ENCODE measurements at places on chromosomes 5 and 9. TPM values are rescaled to one million over a fixed set of nuclear protein-coding genes. Genes with fewer than 3 reads are reported as not detected.

The IFNK gene
- not detected for total RNA-seq

The FAM151B gene
- total RNA-seq = 1.8 TPM

The FBP2 gene
- total RNA-seq = not detected

The KIF12 gene
- 2.0 TPM for total RNA-seq

The LCN1 gene
- not detected for total RNA-seq

The RASGRF2 gene
- total RNA-seq = 2.1 TPM

The DAB2 gene
- total RNA-seq = 10.6 TPM

The GGTA1 gene
- not detected for total RNA-seq

The OTP gene
- 0.07 TPM for total RNA-seq

The TNFSF8 gene
- not detected for total RNA-seq

The FBLL1 gene
- total RNA-seq = 0.24 TPM

The GHR gene
- total RNA-seq = not detected

The BARHL1 gene
- not detected for total RNA-seq

The MCC gene
- 0.25 TPM for total RNA-seq

The RFESD gene
- 3.1 TPM for total RNA-seq

The NPR2 gene
- 6.7 TPM for total RNA-seq

The GRM6 gene
- not detected for total RNA-seq

The GDNF gene
- 0.06 TPM for total RNA-seq

The CD274 gene
- 2.1 TPM for total RNA-seq

The PCDHB6 gene
- total RNA-seq = 1.2 TPM

The HK3 gene
- not detected for total RNA-seq

The PPP3R2 gene
- not detected for total RNA-seq

The SYK gene
- total RNA-seq = not detected

The PCDHAC2 gene
- total RNA-seq = 2.6 TPM

The PCDHB14 gene
- 0.06 TPM for total RNA-seq

The FNIP1 gene
- 12.8 TPM for total RNA-seq

The KCNV2 gene
- total RNA-seq = not detected

The OR1Q1 gene
- not detected for total RNA-seq

The MOCS2 gene
- total RNA-seq = 36.0 TPM

The FCN1 gene
- not detected for total RNA-seq

Measured in A549 treated with CpdA at 1 μM for 4 hours (cell line).